ENCODE measurements at places on chromosomes 4 and X.

- DNase-seq: no peak
Observed at GRCh38 chr4:163107754-163108153, 58.9 kb downstream of the NAF1 start.

DNA sequence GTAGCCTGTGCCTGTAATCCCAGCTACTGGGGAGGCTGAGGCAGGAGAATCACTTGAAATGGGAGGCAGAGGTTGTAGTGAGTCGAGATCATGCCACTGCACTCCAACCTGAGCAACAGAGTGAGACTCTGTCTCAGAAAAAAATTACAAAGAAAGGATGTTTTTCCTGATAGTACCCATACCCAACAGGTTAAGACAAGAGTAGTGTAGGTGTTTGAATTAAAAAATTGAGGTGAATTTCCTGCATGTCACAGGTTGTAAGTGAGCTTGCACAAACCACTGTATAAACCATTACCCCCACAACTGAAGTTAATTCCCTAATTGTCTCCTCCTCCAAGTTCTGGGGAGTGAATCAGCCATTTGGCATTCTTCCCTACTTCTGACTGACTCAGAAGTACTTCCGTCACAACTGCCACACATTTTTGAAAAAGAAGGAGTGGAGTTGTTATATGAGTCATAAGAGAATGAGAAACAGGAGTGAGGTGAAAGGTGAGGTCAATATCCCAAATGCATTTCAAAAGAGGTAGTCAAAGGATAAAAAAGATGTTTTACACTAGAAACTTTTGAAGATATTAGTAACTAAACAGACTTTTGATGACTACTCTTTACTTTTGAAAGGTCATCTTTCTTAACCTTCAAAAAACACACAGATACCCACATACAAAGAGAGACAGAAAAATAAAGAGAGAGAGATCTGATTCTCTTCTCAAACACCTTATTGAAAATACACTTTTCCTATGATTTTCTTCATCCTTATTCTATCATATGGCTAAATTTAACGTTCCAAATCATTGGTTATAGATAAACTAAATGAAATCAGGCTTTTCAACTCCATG, 134.5 kb downstream of the BTC start:
- DNase-seq: no peak

DNA sequence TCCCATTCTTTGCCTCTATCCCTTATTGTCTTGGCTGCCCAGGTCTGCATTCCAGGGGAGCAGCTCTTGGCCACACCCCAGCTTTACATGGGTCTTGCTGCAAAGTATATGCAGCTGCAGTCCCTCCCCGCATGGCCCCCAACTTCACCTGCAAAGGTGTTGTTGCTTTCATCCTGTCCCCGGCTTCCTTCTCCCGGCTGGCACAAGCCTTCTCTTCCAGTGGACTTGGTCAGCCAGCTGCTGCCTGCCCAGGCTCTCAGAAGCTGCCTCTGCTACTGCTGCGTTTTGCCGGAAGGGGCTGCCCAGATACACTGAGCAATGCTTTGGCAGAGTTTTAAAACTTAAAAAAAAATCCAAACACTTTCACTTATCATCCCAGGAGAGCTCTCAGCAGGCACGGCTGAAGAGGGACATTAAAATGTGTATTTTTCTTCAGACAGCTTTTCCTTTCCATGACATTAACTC, 121.2 kb upstream of the PDLIM3 start:
- DNase-seq: no peak

GRCh38 chrX:149845385-149845784, 35.6 kb upstream of the MAGEA8 start:
- no peak for DNase-seq

GRCh38 chrX:78653118-78653822, 5.9 kb downstream of the RTL3 start:
- no peak for DNase-seq

GRCh38 chrX:128816919-128817318, 706.4 kb downstream of the SMARCA1 start:
- DNase-seq: no peak

GRCh38 chr4:6097581-6097980, 79.3 kb upstream of the C4orf50 start:
- no peak for DNase-seq

DNA sequence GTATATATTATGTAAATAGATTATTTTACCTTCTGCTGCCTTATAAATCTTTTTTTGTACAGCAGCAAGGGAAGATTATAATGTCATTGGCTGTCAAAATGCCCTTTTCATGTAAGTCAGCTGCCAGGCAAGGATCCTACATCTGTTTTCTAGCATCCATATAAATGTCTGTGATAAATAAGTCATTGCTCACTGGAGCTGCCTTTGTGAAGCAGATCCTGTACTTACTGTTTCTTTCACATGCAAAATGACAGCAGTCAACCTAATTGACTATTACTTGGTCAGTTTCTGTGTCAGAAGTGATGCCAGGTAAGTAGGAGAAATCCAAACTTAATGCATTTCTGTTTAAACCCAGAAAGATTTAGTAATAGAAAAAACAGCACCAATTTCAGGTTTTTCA, 620.7 kb downstream of the RPA4 start:
- DNase-seq: no peak

DNA sequence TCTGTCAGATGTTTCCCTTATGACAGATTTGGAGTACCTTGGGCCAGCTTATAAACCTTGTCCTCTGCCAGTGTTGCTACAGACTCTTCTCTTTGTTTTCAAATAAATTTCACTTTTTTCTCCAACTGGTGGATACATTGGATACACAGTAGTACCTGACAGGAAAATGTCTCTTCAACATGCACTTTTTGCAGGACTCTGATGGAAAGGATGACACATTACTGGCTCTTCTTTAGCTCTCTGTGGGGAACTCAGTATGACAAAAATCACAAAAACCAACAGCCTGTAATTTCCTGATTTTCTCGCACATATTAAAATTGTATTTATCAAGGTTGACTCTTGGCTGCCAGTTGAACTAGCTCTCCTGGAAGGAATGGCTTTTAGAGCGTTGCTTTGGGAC, 61.3 kb upstream of the GIMD1 start:
- DNase-seq: no peak

- DNase-seq: no peak
Observed at GRCh38 chr4:96835991-96836390, 996.1 kb downstream of the PDHA2 start.

DNA sequence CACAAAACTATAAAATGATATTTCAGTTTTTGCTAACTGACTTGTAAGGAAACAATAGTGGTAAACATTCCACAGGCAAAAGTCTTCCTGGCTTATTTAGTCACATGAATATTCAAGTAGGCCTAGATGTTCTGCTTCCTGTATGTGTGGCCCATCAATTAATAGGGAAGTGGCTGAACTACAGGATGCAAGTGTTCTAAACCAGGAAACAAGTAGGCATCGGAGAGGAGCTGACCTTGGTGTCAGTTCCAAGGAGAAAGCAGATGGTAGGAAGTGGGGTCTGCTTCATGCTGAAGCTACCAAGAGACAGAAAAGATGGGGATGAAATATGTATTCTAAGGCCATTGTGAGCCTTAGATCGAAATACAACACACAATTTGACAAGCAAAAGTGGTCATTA, 149.7 kb downstream of the ANTXR2 start:
- no peak for DNase-seq
